Bone marrow (tissue), 2 donors: ENCODE measurements at places on chromosomes 1 and 21.

GRCh38 chr1:247386687-247387086, 29.3 kb upstream of the NLRP3 start:
- peak; percentile 16 for DNase-seq

- DNase-seq = no peak
These were observed 74.1 kb downstream of the GALNT2 start for GRCh38 chr1:230141021-230141648.

DNA sequence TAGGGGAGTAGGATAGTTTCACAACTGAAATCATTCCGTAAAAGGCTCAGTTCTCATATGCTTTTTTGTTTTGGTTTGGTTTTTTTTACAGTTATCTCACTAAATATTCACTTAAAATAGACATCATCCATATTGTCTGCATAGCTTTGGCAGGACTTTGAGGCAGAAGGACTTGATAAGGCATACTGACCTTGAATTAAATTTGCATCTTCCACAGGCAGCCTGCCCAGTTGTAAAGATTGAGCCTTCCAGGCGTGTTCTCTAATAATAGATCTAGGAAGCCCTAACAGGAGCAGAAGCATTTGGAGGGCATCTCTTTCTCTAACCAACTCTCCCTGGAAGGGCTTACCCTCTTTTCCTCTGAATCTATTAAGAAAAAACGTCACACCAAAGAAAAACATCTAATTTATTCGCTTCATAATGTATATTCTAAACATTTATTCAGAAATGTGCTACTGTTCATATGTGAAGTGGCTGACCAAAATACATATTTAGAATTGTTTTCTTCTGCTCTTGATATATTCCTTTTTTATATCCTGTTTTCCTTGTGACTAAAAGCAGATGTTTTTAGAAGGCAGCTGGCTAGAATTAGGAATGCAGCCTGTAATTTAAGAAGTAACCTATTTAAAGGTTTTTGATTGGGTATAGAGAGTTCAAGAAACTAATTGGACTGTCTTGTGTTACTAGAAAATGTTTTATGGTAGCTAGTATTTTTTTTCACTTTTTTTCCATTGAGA, 20.2 kb downstream of the DESI2 start:
- DNase-seq = no peak

DNA sequence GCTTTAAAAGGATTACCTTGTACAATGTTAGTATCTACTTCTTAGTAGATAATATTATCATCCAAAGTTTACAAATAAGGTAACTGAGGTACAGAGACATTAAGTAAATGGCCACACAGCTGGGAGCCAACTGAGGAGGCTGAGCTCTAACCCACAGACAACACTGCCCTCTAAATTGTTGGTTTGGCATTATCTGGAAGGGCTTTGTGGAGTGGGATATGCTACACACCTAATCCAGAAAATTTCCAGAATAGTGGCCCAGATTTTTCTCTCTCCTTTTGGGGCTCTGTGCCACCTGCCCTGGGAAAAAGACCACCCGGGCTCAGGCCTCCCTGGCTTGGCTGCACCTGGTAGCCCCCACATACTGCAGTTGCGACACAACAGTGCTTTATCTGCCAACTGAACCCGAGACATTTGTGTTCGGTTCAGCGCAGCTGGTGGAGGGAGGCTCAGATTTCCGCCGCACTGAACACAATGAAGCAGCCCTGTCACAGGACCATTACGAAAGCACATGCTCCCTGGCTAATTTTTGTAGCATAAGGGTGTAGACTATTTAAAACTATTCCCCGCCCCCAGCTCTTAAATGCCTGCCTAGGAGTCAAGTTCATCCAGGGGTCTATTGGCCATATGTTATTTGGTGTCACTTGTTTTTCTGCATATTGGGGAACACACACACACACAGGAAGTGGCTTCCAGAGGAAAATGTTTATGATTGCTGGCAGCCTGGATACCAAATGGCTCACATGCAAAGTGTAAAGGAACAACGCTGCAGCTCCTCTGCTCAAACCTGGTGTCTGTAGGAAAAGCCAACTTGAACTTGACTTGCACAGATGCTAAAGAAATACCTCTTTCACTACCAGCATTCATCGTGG, 92.3 kb upstream of the ESRRG start:
- no peak for DNase-seq

- no peak for DNase-seq
These were observed 65.0 kb downstream of the KIRREL1 start for GRCh38 chr1:158058237-158058985.

- no peak for DNase-seq
These were observed 52.7 kb upstream of the WASF2 start for GRCh38 chr1:27542463-27543273.

GRCh38 chr1:18527514-18527913, 46.8 kb downstream of the KLHDC7A start:
- DNase-seq = no peak

- DNase-seq = no peak
These were observed 15.3 kb downstream of the DCAF8 start for GRCh38 chr1:160247053-160247452.

- DNase-seq = no peak
These were observed 12.3 kb upstream of the IFI44L start for GRCh38 chr1:78607944-78608343.

DNA sequence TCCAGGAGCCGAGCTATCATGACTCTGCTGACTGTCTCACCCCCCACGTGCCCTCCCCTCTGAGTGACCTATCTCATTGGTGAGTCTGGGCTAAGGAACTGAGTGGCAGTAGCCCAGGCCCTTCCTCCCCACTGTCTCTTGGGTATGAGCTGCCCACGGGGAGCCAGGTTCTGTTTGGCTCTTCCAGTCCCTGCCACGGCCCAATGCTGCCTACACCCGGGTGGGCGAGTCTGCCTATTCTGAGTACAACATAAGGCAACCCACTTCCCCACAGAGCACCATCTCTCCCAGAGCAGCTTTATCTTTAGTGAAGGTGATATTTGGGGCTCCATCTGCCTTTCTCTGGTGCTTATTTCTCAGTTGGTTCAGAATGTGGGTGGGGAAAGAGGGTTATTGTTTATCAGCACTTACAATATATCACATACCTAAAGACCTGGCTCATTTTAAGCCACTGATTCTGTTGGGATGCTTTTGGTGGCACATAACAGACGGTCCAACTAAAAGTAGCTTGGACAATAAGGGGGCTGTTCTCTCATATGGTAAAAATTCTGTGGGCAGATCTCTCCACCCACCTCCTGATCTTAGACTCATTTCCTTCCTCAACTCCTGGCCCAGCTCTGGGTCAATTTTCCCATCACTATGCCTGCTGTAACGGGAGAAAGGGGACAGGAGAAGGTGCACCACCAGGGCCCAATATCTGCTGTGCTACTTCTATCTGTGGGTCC, 27.7 kb upstream of the VWA5B1 start:
- no peak for DNase-seq

DNA sequence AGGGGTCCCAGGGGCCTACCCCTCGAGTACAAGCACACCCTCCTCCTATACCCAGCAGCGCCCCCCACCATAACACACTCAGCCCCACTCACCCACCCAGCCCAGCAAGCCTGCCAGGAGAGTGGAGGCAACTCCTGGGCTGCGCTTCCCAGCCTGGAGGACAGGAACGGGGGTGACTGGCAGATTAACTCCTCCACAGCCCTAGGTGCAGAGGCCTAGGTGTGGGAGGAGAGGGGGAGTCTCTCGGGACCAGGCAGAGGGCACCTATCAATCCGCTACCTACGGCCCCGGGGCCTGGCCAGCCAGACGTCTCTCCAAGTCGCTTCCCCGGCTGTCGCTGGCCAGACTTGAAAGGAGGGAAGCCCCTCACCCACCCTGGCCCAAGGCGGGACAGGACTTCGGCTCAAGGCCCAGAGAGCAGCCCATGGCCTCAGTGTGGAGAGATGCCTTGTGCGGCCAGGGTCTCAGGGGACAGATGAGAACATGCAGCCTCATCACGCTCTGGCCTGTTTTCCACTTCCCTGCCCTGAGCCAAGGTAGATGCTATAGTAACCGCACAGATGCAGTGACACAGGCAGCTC, 24.9 kb downstream of the MATN1 start:
- no peak for DNase-seq

DNA sequence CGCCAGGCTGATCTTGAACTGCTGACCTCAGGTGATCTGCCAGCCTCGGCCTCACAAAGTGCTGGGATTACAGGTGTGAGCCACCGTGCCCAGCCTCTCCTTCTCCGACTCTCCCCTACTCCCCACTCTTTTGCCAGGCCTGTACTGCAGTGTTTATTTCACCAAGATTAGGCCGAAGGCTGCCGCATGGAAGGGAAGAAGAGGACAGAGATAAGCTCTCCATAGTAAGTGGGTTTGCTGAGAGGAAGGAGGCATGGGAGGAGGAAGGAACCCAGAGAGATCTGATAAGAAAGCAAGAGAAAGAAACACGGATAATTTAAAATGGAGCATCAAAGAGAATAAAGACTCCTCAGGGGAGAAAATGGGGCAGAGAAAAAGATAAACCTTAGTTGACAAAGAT, 8.7 kb downstream of the PTCH2 start:
- DNase-seq = no peak

GRCh38 chr1:82110366-82111254, 309.9 kb downstream of the ADGRL2 start:
- DNase-seq = no peak

DNA sequence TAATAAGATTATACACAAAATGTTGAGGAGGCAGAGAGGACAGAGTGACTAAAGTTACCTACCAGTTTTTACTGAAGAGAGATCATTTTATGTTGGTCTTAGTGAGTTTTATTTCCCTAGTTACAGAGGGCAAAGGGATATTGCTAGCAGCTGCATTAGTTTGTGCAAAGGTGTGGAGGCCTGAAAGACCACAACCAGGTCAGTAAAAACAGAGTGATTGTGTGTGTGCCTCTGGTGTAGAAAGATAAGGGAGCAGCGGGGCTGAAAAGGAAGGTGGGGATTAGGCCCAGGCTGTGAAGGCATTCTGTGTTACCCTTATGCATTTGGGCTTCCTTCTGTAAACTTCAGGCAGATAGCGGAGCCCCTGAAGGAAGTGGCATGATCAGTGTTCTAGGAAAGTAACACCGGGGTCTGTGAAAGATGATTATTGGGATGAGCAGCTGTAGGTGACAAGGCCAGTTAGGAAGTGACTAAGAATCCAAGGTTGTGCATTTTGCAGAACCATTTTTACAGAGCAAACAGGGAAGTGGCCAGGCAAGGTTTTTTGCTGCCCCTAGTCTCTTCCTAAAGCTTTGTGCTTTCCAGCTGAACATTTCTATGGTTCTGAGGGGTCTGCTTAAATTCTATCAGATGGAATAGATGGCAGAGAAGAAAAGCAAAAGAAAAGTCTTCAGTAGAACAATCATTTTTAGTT, 3.7 kb downstream of the GADD45A start:
- DNase-seq = peak; percentile 85

- DNase-seq = no peak
These were observed 191.0 kb downstream of the TPR start for GRCh38 chr1:186183970-186184628.

GRCh38 chr1:29798699-29799566, 562.6 kb downstream of the PTPRU start:
- no peak for DNase-seq

DNA sequence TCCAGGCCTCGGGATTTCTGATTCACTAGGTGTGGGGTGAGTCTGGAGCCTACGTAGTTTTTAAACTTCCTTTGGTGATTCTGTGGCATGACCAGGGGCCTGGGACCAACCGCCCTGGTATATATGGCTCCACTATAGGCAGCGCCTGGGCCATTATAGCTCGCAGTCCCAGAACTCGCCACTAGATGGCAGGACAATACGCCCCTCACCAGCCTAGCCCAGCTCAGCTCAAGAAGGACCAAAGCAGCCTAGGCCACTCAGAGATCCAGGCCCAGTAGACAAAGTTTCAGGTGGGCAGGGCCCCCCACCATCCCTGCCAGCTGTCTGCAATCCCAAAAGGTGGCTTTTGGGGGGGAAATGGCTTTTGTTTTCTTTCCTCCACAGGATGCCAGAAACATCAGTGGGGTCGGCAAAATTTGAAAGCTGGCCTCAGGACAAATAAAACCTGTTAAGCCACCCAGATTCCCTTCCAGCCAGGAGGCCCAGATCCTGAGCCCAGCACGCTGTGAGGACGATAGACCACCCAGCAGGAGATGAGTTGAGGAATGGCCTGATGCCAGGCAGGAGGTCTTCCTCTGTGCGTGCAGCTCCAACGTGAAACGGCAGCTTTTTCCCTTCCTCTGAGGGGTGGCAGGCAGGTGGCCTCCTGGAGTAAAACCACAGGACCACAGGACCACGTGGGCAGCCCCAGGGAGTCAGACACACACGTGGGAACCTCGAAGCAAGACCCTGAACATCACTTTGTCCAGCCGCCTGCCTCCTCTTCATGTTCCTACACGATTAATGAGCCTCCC, 24.8 kb upstream of the TMEM51 start:
- DNase-seq = peak; percentile 51

DNA sequence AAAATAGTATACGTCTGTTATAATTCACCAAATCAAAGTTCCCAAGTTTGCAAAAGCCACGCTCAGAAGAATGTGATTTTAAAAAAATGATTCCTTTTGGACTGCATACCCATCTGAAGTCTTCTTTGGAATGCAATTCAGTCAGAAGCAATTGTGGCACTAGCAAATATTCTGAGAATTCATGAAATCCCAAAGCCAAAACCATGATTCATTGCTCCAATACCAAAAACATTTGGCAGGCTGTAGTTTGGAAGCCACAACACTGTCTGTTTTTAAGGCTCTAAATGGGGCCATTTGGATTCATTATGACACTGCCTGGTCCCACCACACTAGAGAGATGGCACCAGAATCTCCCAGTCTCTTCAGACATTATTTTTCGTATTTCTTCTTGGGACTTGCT, 21.8 kb upstream of the LRRC53 start:
- DNase-seq = no peak

GRCh38 chr1:178613271-178613945, 100.5 kb downstream of the TEX35 start:
- no peak for DNase-seq

- no peak for DNase-seq
These were observed 72.0 kb downstream of the ZMYM4 start for GRCh38 chr1:35340519-35340918.

GRCh38 chr1:55007625-55008024, 8.9 kb downstream of the BSND start:
- no peak for DNase-seq

- peak; percentile 68 for DNase-seq
These were observed at the start of gene ZFP69B for GRCh38 chr1:40449684-40450494. ZFP69B (plus strand) TSS chr1:40450476; CDS start chr1:40450962, 486 bp downstream.

- no peak for DNase-seq
These were observed 165.4 kb upstream of the DPT start for GRCh38 chr1:168894397-168894903.

DNA sequence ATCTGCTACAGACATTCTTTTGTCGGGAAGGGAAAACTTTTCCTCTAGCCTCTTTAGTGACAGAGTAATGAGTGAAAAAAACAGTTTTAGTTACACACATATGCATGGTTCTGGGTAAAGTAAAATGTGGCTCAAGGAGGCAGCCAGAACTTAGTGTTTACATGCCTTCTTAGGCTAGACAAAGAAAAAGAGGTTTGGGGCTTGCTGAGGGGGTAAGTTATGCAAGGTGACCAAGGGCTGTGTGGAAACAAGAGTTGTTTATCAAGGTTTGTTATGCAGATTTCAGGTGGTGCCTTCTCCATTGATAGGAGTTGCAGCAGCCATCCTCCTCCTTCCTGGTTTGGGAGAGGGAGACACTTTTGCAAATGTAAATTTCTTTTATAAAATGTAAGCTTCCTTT, 66.5 kb upstream of the RAB3GAP2 start:
- DNase-seq = no peak

GRCh38 chr1:10917513-10918454, 94.7 kb upstream of the TARDBP start:
- DNase-seq = no peak

- DNase-seq = peak; percentile 50
These were observed 7.3 kb downstream of the F11R start for GRCh38 chr1:161013488-161014230.

GRCh38 chr1:221689138-221689537, 52.8 kb downstream of the DUSP10 start:
- no peak for DNase-seq
